AG20443 (cell line): ENCODE measurements at places on chromosomes 3 and 15.

DNA sequence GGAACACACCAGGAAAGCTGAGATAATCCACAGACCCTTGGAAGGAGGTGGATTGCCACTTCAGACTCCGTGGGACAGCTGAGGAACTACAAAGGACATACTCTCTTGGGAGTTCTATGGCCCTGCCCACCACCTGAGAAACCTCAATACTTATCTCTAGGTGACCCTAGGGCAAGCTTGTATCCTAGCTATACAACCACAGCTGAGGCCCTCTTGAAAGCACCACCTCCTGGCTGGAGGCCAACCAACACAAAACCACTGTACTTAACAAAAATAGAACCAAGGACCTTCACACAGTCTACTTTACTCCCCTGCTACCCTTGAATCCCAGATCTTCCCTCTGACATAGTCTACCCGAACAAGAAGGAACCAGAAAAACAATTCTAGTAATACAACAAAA lies 60.7 kb upstream of the TRIM42 start:
- DNase-seq, result no peak

- no peak for DNase-seq
Observed at GRCh38 chr3:294096-294495, 97.5 kb downstream of the CHL1 start.

DNA sequence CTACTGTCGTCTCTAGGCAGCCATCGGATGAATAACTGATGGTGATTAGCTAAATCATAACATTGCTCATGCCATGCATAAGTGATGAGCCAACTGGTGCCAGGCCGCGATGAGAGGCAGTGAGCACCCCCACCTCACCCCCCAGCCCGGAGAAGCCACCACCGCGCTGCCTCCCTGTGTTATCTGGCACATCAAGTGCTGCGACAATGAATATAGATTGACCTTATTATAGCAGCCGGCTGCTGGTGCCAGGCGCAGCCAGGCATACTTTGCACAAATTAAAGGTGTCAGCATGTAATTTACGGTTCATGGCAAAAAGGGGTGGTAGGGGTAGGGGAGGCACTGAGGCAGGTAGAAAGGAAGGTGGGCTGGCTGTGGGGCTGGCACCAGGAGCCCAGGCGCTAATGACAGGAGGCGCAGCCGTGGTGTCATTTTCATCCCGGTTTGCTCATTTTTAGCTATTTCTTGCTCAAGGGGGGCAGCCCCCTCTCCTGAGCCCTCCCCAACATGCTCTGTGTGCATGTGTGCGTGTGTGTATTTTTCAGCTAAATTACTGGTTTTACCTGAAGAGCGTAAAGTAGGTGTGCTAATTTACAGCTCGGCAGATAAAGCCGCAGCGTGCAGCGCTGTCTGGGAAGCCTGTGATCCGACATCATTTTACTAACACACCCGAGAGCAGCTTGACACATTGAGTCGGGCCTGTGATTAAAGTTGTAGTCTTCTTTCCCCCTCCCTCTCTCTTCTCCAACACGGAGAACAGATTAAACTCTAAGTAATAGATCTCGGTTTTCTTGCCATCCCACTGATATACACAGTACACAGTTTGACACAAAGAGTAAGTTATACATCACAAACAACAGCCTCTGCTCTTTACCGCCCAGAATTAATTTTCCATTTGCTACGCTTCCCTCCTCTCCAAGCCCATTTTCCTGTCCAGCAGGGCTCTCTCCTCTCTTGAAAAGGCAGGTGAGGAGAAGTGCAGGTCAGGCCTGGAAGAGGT lies 212.3 kb downstream of the RPLP1 start:
- no peak for DNase-seq

GRCh38 chr15:93771196-93772030 lies 459.9 kb upstream of the MCTP2 start:
- no peak for DNase-seq

DNA sequence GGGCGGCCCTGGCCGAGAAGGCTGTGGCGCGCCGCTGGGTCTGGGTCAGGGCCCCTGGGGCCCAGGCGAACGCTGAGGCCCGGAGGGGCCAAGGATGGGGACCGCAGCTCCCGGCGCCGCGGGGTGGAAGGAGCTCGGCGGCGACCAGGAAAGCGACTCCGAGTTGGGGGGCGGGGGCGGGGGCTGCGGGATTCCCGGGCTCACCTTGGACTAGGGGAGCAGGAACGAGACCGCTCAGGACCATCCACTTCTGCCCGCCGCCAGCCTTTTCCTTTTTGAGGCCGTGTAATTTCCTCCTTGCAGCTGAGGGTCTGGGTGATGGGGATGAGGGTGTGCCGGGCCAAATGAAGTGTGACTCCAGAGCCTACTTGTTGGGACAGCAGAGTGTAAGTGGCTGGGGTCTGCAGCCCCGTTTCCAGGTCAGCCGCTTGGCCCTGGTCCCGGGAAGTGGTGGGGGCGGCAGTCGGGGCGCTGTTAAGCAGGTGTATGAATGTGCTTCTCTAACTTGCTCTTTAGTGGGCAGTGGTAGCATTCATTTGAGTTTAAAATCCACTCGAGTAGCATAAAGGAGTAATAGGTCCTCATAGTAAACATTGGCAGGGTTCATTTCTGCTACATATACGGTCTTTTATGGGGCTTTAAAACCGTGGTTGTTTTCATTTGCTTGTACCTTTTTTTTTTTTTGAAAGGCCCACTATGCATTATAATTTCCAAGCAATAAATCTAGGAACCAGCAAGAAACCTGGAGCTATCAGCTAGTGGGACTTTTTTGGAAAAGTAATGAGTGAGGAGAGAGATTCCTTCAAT lies 717 bp downstream of the PXK start:
- DNase-seq, result peak; percentile 22

DNA sequence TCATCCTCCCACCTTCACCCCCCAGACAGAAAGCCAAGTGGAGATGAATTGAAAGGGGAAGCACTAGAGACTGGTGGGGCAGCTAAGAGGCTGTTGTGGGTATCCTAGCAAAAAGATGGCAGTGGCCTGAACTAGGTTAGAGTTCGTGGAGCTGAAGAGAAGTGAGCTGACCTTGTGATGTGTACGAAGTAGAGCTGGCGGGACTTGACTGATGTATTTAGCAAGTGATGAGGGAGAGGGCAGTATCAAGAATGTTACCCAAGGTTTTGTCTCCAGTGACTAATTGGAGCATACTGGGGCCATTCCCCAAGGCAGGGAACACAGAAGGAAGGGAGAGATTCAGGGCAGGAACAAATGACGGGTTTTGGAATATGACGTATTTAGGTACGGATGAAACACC lies 50.0 kb upstream of the CP start:
- no peak for DNase-seq

GRCh38 chr15:70246623-70247220 lies 149.0 kb upstream of the TLE3 start:
- no peak for DNase-seq

- DNase-seq, result no peak
Observed at GRCh38 chr15:71185706-71186105, 70.4 kb downstream of the THSD4 start.

DNA sequence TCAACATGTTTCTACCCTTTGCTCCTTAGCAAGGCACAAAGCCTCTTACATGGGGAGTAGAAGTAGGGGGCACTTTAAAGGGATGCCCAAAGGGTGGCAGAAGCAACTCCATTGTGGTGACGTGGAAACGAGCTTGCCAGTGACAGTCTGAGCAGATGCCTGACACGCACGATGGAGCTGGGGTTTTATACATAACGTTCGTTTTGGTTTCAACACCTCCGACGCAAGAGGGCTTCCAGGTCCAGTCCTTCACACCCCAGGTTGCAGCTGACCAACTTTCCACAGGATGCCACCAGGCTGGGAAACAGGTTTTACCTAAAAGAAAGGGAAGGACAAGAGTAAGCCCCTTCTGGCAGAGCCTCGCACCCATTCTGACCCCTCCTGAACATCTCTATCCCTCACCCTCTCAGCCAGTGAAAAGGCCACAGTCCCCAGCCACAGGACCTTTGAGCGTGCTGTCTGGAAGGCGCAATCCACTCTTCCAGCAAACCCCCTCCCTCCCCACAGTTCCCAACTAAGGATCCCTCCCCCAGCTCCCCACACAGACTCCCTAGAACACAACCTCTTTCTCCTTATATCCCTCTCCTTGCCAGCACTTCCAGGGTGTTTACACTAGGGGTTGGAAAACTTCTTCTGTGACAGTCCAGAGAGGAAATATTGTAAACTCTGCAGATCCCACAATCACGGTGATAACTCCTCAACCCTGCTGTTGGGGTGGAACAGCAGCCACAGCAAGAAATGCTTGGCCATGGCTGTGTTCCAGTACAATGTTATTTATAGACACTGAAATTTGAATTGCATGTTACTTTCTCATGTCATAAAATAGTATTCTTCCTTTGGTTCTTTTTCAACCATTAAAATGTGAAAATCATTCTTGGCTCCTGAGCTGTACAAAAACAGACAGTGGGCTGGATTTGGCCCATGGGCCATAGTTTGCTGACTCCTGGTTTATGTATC lies 36.2 kb downstream of the FAM174B start:
- no peak for DNase-seq

GRCh38 chr3:159775372-159775961 lies 213.2 kb upstream of the IL12A start:
- peak; percentile 80 for DNase-seq

DNA sequence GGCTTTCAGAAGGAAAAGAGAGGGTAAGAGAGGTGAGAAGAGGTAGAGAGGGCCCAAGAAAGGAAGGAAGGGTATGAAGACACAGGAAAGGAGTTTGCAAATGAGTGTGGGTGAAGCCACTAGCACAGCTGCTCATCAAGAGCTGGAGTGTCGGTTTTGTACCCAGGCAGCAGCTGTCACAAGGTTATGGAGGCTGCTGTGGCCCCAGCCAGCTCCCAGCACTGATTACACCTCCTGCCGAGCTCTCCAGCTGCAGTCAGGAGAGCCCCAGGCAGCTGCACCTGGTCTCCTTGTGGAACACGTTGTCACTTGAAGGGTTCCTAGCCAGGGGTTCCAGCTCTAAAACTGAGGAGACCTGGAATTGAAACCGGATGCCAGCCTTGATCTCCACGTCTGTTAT lies 60.4 kb upstream of the CHD2 start:
- no peak for DNase-seq

GRCh38 chr3:54191220-54191619 lies 68.9 kb downstream of the CACNA2D3 start:
- no peak for DNase-seq

DNA sequence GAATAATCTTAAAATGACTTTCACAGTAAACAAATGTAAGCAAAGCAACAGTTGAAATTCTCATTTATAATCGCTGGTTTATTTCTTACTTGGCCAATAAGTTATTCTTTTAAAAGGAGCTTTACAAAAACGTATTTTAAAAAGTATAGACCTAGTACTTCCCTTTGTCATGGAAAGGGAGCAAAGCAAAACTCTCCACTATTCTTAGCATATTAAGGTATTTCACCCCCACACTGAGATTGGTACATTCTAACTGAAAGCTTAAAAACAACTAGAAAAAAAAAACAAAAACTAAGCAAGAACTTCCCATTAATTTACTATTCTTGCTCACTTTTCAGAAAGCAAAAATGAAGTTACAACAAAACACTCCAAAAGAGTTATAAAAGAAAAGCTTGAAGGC lies 1.5 kb downstream of the ATG3 start:
- DNase-seq, result no peak

GRCh38 chr3:188306435-188307005 lies 152.6 kb downstream of the LPP start:
- no peak for DNase-seq

- no peak for DNase-seq
Observed at GRCh38 chr15:92670621-92671020, 15.0 kb upstream of the FAM174B start.

GRCh38 chr3:49244581-49245205 lies 32.3 kb downstream of the C3orf62 start:
- DNase-seq, result no peak

GRCh38 chr3:149180057-149180573 lies 41.5 kb downstream of the CP start:
- DNase-seq, result peak; percentile 94

DNA sequence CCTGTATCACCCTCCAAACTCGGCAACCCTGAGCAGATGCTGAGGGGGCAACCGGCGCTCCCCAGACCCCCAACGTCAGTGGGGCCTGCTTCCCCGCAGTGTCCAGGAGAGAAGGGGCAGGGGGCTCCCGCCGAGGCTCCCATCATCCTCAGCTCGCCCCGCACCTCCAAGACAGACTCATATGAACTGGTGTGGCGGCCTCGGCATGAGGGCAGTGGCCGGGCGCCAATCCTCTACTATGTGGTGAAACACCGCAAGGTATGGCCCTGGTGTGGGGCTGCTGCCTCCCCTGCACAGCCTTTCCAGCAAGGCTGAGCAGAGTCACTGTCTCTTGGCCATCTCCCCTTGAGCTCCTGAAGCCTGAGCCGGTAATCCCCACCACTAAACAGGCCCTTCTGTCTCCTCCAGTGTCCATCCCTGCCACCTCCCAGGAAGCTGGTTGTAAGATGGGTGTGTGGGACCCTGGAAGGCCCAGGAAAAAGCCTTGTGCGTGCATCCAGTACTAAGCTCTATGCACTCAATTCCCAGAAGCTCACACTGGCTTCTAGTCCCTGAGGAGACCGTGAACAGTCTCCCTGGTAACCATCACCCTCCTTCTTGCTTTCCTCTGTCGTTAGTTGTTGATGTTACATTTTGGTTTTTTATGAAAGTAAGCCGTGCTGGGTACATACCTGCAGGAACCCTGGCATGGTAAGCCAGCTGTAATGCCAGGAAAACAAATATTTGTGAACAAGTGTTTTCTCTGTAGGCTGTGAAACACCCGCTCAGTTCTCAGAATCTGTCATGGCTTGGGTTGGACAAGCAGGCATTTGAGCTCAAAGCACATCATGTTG lies 63.3 kb downstream of the BOC start:
- DNase-seq, result no peak

- DNase-seq, result peak; percentile 52
Observed at GRCh38 chr3:159170436-159171003, 368.7 kb downstream of the MFSD1 start.

- no peak for DNase-seq
Observed at GRCh38 chr15:95150466-95150865, 919.1 kb downstream of the MCTP2 start.

- DNase-seq, result no peak
Observed at GRCh38 chr15:74630284-74631086, 14.8 kb downstream of the CLK3 start.

- DNase-seq, result no peak
Observed at GRCh38 chr3:87272718-87273341, 3.6 kb downstream of the POU1F1 start.

DNA sequence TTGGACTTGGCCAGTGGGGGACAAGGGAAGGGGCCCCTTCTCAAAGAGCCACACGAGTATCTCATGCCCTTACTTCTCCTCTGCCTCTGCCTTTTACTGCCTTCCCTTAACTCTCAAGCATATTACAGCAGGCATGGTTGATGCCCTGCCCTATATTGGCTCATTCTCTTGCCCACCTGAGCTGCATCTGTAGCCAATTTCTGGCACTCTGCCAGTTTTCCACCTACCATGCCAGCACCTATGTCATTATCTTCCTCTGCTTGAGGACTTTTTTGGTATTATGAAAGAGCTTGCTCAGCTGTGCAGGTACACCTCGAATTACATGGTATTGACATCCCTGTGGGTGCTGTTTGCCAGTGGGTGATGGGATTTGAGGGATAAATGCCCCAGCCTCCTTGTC lies 181.8 kb downstream of the OXSM start:
- no peak for DNase-seq

GRCh38 chr3:67540198-67540894 lies 114.1 kb downstream of the SUCLG2 start:
- no peak for DNase-seq

- DNase-seq, result no peak
Observed at GRCh38 chr15:71180986-71181853, 65.9 kb downstream of the THSD4 start.
